GM23248 (cell line): ENCODE measurements at places on chromosomes 5 and 9. TPM values are rescaled to one million over a fixed set of nuclear protein-coding genes. Genes with fewer than 3 reads are reported as not detected.

GGTA1 gene
- total RNA-seq: not detected in 2 replicates

DNA sequence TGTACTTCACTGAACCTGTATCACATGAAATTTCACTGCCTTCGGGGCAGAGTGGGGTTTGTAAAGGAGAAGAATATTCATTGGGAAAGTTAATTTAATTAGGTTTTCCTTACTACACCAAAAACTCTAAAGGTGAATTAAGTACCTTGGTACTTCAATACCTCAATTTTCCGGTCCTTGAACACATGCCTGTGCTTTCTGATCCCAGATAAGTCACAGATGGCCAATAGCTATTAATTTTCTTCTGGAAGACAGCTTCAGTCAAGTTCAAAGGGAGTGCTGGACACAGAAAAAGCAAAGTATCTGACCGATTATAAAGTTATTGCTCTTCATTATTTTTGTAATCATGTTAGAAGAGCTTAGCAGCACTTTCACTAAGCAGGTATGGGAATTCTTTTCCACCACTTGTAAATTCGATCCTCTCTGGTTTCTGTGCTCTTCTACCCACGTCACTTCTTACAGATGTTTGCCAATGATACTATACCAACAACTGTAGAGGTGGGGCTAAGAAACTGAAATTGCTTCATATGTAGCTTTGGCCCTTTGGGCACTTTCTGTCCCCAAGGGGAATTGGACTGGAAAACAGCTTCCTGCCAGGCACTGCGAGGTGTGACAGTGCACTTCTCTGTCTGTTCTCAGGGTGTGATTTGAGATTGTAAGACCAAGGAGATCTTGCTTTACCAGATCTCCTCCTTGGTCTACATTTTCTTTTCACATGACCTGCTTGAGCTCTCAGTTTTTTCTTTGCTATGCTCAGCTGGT lies 164.0 kb downstream of the CCDC192 start:
- no peak overlapping the region for H3K27ac ChIP-seq
- no peak for DNase-seq
- H3K4me1 ChIP-seq: peaks cover 11% of the 10 kb centered on the region
- no peaks in the 10 kb centered on the region for H3K36me3 ChIP-seq

DNA sequence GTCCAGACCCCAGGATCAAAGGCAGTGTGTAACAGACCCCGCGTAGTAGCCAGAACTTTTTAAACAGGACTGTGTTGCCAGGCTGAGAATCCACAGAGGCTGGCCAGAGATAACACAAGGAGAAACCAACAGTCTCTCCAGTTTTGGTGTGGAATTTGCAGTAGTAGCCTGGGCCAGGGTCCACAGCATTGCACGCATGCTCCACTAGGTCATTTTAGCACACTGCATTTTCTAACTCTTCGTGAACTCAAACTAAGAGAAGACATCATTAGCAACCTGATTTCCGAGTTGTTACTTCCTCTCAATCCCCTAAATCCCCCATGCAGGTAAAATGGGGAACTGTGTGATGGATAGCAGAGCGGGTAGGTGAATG lies 119.6 kb downstream of the BOD1 start:
- no peaks in the 10 kb centered on the region for H3K27me3 ChIP-seq
- H3K27ac ChIP-seq: no peak overlapping the region
- no peaks in the 10 kb centered on the region for H3K36me3 ChIP-seq
- no peak for DNase-seq

DNA sequence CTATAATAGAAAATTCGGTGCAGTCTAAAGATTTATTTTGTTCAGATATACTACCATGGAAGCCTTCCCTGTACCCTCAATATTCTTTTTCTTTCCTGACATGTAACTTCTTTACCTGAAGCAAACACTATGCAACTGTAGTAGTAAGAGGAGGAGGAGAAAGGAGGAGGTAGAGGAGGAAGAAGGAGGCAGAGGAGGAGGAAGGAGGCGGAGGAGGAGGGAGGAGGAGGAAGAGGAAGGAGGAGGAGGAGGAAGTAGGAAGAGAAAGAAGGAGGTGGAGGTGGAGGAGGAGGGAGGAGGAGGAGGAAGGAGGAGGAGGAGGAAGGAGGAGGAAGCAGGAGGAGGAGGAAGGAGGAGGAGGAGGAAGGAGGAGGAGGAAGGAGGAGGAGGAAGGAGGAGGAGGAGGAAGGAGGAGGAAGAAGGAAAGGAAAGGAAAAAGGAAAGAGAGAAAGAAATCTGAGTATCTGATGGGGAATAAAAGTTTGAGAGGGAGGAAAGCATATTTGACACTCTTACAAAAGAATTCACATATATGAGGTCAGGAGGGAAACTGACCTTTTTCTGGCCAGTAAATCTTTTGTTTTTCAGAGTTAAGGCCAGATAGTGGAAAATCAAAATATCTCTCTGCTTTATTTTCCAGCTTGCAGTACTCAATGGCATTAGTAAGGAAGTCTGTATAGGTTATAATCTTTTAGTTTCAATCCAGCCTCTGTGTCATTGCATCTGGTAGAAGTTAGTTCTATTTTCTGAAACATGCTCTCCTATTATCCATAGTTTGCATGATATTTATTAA lies 114.5 kb upstream of the LPAR1 start:
- H3K27ac ChIP-seq: no peak overlapping the region
- peaks cover 21% of the 10 kb centered on the region for H3K4me1 ChIP-seq
- no peaks in the 10 kb centered on the region for H3K27me3 ChIP-seq
- H3K36me3 ChIP-seq: no peaks in the 10 kb centered on the region
- DNase-seq: no peak

DNA sequence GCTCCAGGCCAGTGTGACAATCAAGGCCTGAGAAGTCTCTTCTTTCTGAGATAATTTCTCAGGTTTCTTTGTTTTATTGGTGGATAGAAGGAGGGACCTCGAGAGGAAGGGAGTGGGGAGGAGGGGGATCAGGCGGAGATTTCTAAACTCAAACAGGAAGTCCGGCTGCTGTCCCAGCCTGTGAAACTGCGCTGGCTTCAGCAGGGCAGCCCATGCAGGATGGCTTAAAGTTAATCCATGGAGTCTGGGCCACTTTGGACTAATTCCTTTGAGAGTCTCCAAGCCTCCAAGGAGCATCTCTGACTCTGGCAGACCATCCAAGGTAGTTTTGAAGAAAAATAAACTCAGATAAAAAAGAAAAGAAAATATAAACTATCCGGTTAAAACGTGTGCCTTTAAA lies 378.5 kb downstream of the MLLT3 start:
- no peak overlapping the region for H3K27ac ChIP-seq
- H3K27me3 ChIP-seq: peaks cover 33% of the 10 kb centered on the region
- no peaks in the 10 kb centered on the region for H3K4me1 ChIP-seq
- no peaks in the 10 kb centered on the region for H3K36me3 ChIP-seq
- no peak overlapping the region for H3K4me3 ChIP-seq

RAI14 gene
- total RNA-seq: 120 and 124 TPM in 2 replicates
